ENCODE measurements at places on chromosomes 7 and 10. TPM values are rescaled to one million over a fixed set of nuclear protein-coding genes. Genes with fewer than 3 reads are reported as not detected.

GRCh38 chr7:141239661-141240060, 165.8 kb downstream of the TMEM178B start:
- no peak for DNase-seq

DNA sequence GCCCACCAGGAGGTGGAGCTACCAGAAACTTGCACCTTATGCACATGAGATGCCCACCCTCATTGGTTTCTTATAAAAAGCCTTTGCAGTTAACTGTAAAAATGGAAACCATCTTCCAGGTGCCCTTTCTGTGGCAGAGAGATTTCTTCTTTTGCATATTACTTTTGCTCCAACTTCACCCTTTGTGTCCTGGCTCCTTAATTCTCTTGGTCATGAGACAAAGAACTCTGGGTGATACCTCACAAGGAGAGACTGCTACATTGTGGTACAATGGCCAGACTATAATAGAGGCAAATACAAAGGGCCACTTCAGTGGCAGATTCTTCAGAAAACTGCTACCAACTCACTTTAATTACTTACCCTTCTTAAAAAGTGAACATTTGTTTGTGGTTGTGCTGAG, 76.4 kb upstream of the PTER start:
- DNase-seq = no peak

DNA sequence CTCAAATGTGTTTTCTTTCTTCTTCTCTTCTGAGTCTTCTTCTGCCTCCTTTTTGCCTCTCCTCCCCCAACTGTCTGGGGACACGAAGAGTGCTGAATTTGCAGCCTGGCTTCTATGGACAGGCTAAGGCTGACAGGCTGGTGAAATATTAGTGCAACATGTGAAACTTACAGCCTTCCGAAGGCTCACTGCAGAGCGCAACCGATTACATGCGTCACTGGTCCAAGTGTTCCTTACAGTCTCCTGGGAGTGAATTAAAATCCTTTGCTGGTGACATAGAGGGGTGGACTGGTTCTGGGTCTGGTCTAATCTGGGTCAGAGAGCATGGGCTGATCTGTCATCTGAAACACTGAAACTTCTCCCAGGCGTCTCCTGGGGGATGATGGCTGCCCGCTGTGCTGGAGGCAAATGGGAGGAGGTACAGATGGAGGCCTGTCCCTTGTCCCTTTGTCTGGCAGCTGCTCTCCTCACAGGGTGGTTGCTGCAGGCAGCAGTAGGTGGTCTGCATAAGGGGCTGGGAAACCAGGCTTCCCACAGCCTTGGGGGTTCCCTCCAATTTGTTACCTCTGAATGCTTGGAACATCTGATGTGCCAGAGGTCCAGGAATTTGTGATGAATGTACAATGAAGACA, 143.8 kb upstream of the BMPER start:
- no peak for DNase-seq

DNA sequence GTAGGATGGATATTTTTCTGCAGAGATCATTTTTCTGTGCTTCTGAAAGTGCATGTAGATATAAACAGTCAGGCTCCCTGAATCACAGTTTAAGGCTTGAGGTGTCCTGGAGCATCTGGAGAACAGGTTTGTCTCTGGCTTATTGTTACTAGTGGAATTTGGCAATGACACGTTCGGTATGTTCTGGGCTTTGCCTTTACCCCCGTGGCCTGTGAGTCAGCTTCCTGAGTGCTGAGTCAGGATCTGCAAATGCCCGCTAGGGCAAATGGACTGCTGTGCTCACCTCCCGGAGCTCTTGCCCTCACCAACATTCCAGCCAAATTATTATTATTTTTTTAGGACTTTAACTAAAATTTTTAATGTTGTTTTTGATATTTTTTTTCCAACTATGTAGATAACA, 192.5 kb upstream of the PRSS1 start:
- DNase-seq = no peak

DNA sequence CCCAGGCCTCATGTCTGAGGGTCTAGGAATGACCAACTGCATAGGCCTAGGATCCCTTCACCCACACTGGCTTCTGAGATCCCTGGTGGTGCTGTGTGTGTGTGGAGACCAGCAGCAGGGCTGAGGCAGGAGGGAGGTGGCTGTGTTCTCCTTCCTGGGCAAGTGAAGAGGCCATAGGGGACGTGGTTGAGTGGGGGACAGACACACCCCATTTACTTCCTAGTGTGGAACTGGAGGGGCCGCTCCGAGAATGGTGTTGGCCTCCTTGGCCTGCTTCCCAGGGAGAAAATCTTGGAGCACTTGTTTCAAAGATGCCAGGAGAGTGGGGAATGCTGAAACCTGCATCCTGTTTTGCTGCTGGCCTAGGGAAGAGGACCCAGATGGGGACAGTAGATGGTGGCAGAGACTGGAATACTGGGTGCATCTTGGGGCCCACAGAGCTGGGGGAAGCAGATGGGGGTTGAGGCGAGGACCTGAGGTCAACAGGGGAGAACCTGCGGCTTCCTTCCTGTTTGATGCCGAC, 19.1 kb downstream of the UBTD1 start:
- DNase-seq = no peak

Gene RBP4
- not detected for total RNA-seq

- no peak for DNase-seq
Observed at GRCh38 chr7:91883676-91884362, 3.3 kb upstream of the MTERF1 start.
